ENCODE measurements at places on chromosomes 11 and 22.

- no peak for DNase-seq
Observed at GRCh38 chr22:46031066-46031465, 54.1 kb upstream of the WNT7B start.

DNA sequence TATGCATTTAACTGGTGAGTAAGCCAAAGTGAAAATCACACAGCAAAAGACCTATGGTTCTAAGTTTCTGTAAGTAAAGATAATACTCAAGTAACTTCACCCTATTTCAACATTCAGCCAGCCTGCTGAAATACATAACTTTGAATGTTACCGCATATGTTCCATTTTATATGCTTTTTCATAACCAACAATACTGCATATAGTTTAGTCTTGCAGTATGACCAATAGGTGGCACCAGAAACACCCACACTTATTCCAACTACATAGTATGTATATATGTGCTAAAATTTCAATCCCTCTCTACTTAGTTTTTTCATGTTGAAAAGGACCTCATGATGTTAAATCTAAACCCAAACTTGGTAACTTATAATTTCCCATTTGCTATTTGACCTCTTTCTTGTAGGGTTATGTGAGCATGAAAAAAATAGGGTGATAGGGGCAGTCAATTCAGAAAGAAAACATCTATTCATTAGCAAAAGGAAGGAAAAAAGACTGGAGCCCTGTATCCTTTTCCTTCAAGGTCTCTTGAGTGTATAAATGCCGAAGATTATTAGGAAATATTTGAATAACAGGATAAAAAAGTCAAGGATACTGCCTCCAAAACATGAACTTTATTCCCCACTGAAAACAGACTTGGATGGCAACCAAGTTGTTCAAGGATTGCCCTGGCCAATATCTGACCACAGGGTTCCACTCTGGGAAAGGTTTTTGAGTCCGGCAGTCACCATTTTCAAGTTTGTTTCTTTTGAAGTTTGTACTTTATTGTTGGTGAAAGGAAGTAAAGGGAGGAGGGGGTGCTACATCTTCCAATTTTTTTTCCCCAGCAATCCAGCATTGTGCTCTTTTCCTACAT is 23.8 kb upstream of the FZD4 start:
- DNase-seq, result no peak

DNA sequence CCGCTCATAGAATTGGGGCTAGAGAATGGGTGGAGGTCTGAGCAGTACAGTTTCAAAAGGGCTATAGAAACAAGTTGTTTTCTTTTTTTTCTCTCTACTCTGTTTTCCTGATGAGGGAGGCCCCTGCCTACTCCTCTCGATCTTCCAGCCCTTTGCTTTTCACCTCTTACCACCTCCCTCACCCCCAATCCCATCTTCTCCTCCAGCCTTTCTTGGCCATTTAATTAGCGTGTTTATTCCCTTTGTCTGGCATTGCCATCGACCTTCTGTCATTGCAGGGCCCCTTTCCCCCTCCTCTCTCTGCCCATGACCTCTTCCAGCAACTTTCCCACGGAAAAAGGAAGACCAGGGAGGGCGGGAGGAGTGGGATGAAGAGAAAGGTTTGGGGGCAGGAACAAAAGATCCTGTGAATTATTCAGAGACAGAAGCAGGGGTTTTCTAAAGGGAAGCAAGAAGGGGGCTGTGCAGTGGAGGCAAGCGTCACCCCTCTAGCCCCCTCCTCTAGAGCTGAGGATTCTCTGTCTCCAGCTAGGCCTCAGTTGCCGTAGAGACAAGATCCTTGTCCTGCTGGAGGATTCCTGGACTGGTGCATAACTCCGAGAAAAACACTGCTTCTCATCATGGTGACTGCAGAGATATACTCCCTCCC is 12.9 kb downstream of the DTX4 start:
- no peak for DNase-seq

- no peak for DNase-seq
Observed at GRCh38 chr22:44168206-44168605, 12.5 kb upstream of the PARVG start.

GRCh38 chr22:21612858-21613257 is 17.0 kb downstream of the YDJC start:
- DNase-seq, result no peak

Measured in GM04504 (cell line).